A673 (cell line): ENCODE measurements at places on chromosomes 2 and 18. TPM values are rescaled to one million over a fixed set of nuclear protein-coding genes. Genes with fewer than 3 reads are reported as not detected.
A peak's percentile ranks its signal among the peaks of the same experiment; 100 is the strongest.

Gene SP140
- total RNA-seq, result 0.32 and 1.0 TPM in 2 replicates

Gene RBKS
- 0.54 and 0.66 TPM in 2 replicates for total RNA-seq

Gene COPS7B
- 64.1 and 66.5 TPM in 2 replicates for total RNA-seq

Gene MGAT4A
- 0.09 and 0.39 TPM in 2 replicates for total RNA-seq

Gene PASK
- total RNA-seq, result 59.4 and 74.3 TPM in 2 replicates

GRCh38 chr2:38509314-38509946 is 93.3 kb downstream of the HNRNPLL start:
- H3K27me3 ChIP-seq, result no peaks in the 10 kb centered on the region
- H3K4me3 ChIP-seq, result no peak overlapping the region
- peaks cover 20% of the 10 kb centered on the region for H3K4me1 ChIP-seq
- H3K36me3 ChIP-seq, result no peaks in the 10 kb centered on the region

DNA sequence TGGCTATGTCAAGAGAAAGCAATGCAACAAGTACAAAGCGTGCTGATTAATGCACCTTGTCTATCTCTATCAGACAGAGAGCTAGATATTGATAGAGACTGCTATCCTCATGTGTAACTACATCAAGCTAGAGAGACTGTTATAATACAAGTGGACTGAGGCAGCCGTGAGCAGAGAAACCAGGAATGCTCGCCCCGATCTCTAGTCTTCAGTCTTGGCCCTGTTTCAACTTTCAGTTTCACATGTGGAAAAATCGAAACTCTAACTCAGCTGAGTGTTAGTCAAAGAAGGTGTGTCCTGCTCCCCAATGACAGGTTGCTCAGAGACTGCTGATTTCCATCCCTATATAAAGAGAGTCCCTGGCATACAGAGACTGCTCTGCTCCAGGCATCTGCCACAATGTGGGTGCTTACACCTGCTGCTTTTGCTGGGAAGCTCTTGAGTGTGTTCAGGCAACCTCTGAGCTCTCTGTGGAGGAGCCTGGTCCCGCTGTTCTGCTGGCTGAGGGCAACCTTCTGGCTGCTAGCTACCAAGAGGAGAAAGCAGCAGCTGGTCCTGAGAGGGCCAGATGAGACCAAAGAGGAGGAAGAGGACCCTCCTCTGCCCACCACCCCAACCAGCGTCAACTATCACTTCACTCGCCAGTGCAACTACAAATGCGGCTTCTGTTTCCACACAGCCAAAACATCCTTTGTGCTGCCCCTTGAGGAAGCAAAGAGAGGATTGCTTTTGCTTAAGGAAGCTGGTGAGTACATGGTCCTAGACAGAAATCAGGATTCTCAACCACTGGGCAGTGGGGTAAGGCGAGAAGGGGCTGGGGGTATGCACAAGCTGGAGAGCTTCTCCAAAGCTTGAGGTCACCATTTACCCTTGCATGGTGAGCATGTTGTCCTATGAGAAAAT is at the start of gene RSAD2:
Gene RSAD2 (plus strand): TSS at position 376 of the 903 bp plus-strand sequence. CDS start 24 bp downstream, at position 400.
- peak; percentile 18 for DNase-seq
- H3K36me3 ChIP-seq, result no peaks in the 10 kb centered on the region
- no peaks in the 10 kb centered on the region for H3K4me1 ChIP-seq
- no peak within 1 kb of the TSS for H3K27ac ChIP-seq
